ENCODE measurements at places on chromosomes 4 and X.

- DNase-seq, result no peak
Observed at GRCh38 chr4:55214172-55214571, 88.8 kb upstream of the KDR start.

DNA sequence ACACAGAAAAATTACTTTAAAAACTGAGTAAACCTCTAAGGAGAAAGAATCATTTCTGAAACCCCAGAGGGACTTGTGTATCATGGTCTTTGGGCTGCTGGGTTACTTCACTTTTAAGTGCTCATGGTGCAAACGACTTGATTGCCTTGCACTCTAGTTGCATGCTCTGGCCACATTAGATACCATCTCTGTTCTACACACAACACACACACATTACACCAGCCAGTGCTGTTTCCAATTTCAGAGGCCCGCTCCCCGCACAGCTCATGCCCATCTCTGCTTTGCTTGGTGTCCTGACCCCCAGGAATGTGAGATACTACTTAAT is 2.1 kb downstream of the PPP3CA start:
- DNase-seq, result no peak

GRCh38 chrX:24993879-24994278 is 21.9 kb downstream of the ARX start:
- DNase-seq, result no peak

GRCh38 chrX:119635799-119636198 is 29.6 kb upstream of the NKRF start:
- DNase-seq, result no peak

- no peak for DNase-seq
Observed at GRCh38 chrX:112947981-112948615, 107.5 kb upstream of the AMOT start.

DNA sequence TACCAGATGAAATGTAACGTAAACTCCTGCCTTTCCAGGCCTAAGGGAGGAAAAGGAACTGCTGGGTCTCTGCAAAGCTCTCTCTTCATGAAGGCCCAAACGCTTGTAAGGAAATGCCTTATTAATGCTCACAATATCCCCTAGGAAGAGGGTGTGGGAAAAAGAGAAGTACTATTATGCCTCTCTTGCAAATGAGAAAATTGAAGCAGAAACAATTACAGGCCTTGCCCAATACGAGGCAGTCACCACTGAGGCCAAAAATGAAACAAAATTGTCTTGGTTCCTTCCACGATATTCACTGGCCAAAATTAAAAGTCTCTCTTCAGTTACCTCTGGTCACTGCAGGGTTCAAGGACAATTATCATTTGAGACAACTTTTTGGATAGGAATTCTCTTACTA is 3.2 kb downstream of the SCARB2 start:
- no peak for DNase-seq

GRCh38 chr4:78644063-78644691 is 92.6 kb downstream of the ANXA3 start:
- DNase-seq, result no peak

GRCh38 chrX:155242300-155242699 is 22.0 kb downstream of the RAB39B start:
- no peak for DNase-seq

DNA sequence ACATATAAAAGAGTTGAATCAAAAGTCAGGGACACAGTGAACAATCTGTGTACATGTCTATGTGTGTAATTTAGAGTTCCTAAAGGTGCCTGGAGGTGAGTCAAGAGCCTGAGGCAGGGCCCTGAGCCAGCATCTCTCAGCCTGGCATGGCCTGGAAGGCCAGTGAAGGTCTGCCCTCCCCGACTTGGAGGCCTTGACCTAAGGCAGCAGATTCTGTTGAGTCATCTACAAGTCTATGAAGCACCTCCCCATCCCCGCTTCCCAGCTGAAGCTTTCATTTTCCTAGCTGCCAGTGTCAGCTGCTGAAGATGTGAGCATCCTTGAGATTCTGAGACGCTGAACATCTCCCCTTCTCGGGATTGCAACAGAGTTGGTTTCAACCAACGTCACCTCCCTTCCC is 583.9 kb downstream of the BCOR start:
- DNase-seq, result no peak

- no peak for DNase-seq
Observed at GRCh38 chr4:103076747-103077347, at the start of gene SLC9B2. TSS of gene SLC9B2 (minus strand) at chr4:103076761. CDS start at chr4:103067550, 9,211 bp downstream.

DNA sequence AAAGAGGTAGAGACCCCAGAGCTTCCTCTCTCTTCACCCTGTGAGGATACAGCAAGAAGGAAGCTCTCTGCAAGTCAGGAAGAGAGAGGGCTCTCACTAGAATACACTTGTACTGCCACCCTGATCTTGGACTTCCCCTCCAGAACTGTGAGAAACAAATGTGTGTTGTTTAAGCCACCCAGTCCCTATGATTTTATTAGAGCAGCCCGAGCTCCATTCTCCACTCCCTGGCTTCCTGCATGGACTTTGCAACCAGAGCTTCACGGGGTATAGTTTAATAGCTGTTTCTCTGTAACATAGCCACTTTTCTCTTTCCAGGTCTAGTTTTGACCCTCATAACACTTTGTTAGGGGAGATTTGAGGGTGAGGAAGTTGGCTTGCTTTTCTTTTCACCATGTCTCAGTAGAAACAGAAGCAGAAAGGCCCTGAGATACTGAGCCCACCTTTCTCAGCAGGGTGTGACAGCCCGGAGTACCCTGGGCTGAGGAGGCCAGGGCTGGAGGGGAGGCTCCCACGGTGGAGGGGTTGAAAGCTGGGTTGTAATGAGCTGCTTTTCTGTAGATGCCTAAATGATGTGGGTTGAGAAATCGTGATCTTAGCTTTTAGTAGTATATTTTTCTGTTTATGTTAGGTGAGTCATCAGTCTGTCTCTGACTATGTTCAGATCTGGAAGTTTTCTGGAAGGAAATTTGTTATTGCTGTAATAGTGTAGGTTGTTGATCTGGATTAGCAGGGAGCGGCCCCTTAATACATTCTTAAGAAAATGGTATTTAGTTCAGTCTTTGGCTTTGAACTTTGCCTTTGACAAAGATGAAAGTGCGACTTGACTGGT is 118.6 kb downstream of the PTTG2 start:
- no peak for DNase-seq

- no peak for DNase-seq
Observed at GRCh38 chrX:68652326-68653170, 5.1 kb downstream of the STARD8 start.

DNA sequence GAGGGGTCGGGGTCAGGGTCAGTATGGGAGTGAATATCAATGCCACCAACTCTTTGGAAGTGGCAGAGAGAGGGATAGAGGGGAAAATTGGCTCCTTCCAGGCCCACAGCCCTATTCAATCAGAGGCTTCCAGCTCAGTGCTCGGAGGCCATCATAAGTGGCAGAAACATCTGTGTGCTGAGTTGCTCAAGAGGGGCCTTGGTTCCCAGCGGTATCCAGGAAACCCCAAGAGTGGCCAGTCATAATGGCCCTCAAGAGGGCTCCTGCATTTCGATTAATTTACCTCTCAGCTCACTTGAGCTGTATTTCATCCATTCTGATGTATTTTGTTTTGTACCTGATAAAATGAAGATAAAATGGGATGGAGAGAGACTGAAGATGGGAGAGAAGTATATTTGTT is 154.3 kb upstream of the EOLA2 start:
- no peak for DNase-seq

DNA sequence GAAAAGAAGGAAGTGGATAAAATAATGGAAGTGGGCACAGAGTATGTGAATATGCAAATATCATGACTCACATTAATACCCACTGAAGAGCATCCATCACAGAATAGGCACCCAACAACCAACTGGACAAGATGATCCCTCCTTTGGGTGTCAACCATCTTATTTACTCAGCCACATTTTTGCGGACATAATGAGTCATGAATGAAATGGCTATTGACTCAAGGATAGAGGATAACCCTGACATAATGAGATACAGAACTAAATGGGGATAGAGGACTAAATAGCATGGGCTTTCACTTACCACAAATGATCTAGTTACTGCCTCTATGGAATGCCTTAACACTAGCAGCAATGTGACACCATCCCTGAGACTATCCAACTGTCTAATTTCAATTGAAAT is 224.7 kb downstream of the ANTXR2 start:
- no peak for DNase-seq

GRCh38 chr4:40333921-40334352 is 1.2 kb upstream of the CHRNA9 start:
- DNase-seq, result no peak

DNA sequence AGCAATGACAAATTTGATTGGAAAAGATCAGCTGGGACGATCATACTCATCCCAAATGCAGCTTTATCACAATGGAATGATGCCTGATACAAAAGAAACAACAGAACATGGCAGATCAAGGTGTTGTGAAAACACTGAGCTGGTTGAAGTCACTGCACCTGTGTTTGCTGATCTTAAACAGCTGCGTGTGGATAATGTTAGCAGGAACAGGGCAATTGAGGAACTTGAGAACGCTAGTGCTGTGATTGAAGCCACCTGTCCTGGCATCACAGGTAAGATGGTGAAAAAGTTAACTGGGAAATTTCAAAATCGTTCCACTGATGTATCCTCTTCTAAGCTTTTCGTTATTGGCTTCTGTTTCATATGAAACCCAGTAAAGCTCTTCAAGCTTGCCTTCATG is 27.4 kb upstream of the SOD3 start:
- DNase-seq, result no peak

DNA sequence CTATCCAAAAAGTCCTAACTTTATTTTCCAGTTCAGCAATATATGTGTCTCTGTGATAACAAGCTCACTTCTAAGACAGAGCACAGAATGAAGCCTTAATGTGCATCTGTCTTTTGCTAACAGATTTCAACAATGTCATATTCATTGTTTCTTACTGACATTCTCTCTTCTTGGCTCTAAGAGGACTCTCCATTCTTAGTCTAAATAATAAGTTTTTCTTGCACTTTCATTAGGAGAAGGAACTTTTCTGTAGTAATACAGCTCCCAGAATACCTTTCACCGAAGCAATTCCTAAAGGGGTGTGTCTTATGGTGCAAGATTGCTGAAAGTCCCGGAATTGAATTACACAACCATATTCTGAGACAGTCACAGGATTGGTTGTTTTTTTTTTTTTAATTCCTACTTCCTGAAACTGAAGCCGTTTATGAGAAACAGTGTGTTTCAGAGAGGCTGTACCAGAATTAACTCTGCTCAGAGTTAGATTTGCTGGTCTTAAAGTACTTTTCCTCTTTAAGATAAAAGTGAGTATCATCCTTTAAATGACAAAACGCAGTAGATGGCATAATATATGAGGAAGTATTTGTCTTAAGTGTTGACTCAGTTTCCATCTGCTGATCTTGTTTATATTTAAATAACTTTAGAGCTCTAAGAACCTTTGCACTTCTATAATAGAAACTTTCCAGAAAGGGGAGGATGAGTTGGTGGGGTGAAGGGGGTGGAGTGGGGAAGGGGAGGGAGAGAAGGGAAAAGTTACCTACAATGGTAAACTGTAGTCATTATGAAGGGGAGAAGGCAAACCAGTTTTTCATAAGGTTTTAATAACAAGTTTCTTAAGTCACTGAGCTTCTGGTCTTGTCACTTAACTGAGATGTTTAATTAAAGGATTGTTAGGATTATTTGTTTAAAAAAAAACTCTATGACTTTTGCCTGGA is at the start of gene ALPK1:
Gene ALPK1, plus strand, starts transcription at position 421 of the 932 bp plus-strand sequence.
- no peak for DNase-seq

All from stimulated activated CD8-positive, alpha-beta memory T cell treated with anti-CD3 and anti-CD28 coated beads, Interleukin-7, amount 100 ng/mL, for 48 hours (primary cell).